ENCODE measurements at places on chromosomes 16 and 17.
A peak's percentile ranks its signal among the peaks of the same experiment; 100 is the strongest.

GRCh38 chr16:50505714-50506542 is 42.3 kb upstream of the NKD1 start:
- no peak for DNase-seq

DNA sequence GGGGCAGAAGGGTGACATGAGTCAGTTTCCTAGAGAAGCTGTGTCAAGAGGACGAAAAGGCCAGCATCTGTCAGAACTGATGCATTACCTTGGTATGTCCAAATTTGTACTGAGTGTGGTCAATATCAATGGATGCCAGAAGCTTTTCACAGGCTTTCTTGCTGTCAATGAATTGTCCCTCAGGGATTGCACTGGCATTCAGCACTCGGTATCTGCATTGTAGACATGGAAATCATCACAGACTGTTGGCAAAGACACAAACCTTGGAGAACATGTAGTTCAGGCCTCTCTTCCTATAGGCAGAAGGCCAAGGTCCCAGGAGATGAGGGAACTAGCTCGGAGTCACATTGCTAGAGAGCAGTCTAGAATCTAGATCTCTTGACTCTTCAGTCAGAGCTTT is 16.6 kb downstream of the MYH3 start:
- no peak for DNase-seq

DNA sequence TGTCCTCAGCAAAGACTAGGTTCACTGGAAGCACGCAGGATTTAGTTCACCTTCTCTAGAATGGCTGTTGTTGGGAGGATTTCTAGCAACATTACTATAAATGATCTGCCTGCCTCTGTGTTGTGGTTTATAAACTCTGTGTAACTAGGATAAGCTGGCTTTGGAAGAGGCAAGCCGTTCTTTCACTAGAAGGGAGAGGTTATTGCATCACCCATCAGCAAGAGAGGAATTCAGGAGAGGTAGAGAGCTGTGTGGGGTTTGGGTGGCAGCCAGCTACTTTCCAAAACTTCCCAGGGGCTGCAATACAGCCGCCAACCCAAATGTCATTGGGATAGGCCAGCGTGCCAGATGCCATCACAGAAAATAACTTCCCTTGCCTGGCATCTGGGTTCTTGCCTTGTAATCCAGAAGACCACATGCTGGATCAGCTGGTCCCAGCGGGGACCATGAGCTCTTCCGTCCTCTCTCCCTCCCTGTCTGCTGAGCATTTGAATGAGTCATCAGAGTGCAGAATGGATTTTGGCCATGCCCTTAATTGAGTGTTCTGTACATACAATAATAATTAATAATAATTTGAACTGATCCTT is 95.7 kb upstream of the RBFOX1 start:
- DNase-seq: no peak

- DNase-seq: no peak
These were observed 19.0 kb downstream of the C16orf96 start for GRCh38 chr16:4574919-4575705.

GRCh38 chr17:43689814-43690213 is 28.1 kb upstream of the MEOX1 start:
- no peak for DNase-seq

DNA sequence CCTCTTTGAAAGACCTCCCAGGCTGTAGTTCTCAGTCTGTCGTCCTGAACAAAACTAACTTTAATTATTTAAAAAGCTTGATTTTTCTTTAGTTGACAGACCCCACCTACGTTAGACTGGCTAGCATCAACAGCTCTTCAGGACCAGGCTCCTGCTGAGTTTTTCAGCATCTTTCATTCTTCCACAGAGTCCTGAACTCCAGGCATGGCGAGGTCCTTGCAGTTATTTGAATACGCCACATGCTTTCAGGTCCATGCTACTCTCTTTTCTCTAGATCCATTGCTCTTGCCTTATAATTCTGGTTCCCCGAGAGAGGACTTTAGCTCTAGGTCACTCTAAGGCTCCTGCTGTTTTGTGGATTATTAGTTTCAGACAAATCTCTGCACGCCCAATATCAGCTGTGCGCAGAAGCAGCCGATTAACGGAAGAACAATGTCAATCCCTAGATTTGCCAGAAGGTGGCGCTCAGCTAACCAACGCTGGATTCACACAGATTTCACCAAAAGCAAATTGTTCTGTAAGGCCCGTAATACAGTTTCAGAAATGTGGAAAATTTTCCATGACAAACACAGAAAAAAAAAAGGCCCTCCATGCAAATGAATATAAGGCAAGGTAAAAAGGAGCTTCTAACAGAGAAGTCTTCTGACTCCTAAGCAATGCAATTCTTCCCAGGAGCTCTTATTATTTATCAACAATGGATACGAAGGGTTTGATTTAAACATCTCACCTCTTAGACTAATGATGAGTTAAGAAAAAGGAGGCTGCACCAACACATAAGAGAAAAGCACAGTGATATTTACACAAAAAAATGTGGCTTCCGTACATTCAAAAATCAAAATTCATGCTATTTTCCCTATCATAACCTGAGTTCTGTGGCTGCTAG is 33.5 kb upstream of the BCO1 start:
- no peak for DNase-seq

DNA sequence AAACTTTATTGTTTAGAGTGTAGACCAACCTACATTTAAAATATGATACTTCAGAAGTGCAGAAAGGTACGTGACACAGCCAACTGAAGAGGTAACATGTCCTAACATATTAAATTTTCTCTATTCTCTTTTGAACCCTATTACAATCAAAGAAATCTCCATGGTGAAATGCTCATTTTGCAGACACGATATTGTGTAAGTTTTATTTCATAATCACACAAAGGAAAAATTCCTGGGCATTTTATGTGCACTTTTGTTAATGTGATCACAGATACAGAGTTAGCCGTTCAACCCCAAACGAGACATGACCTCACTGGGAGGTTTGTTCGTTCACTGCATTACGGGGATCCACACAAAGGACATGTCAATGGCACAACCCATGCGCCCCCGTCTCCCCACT is 21.8 kb downstream of the KCNJ16 start:
- DNase-seq: no peak

GRCh38 chr17:19376811-19377210 is 1.5 kb upstream of the MAPK7 start:
- DNase-seq: no peak

GRCh38 chr17:18262111-18262510 is 1.6 kb downstream of the MIEF2 start:
- no peak for DNase-seq

DNA sequence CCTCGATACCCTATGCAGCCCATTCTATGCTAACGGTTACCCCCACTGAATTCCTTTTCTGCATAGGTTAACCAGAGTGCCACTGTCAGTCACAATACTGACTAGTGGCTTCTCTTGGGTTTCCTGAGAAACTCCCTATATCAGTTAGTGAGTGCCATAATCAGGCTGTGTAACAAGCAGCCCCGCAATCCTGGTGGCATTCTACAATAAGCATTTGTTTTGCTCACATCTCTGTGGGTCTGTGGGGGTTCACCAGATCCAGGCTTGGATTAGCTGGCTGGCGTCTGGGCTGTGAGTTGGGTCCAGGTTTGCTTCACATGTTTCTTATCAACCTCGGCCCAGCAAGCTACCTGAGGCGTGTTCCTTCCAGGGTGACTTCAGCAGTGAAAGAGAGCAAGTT is 42.4 kb downstream of the TMEM235 start:
- DNase-seq: no peak

GRCh38 chr17:7789131-7789530 is 44.9 kb upstream of the KDM6B start:
- no peak for DNase-seq

- DNase-seq: no peak
These were observed 1.6 kb downstream of the MPO start for GRCh38 chr17:58279016-58279711.

DNA sequence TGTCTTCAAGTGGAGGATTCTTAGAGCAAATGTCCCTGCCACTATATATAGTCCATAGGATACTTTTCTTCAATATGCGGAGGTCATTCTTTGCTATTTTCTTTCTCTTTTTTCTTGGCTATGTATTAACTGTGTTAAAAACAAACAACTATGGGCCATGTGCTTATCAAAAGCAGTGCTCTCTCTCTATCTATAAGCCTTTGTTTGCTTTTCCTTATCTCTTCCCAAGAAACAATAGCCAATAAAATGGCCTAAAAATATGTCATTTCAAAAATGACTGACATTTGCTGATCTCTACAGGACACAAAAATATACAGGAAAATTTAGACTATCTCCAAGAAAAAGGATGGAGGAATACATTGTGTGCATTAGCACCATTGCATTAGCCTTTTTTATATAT is 212.1 kb downstream of the MAF start:
- no peak for DNase-seq

DNA sequence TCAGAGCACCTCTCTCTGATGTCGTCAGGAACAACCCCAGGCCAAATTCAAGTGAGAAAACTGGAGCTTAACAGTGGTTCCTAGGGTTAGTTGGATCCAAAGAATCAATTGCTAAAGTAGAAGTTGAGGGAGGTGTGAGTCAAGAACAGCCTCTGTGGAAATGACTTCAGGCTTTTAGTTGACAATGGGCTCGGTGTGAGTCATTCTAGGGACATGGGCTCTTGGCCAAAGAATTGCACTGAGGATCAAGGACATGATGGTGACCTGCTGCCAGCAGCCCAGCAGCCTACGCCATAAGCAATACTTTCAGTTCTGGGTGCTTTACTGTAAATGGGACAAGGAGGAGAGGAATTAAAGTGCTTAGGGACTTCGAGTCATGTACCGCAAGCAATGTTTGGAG is 32.1 kb upstream of the SMURF2 start:
- no peak for DNase-seq

DNA sequence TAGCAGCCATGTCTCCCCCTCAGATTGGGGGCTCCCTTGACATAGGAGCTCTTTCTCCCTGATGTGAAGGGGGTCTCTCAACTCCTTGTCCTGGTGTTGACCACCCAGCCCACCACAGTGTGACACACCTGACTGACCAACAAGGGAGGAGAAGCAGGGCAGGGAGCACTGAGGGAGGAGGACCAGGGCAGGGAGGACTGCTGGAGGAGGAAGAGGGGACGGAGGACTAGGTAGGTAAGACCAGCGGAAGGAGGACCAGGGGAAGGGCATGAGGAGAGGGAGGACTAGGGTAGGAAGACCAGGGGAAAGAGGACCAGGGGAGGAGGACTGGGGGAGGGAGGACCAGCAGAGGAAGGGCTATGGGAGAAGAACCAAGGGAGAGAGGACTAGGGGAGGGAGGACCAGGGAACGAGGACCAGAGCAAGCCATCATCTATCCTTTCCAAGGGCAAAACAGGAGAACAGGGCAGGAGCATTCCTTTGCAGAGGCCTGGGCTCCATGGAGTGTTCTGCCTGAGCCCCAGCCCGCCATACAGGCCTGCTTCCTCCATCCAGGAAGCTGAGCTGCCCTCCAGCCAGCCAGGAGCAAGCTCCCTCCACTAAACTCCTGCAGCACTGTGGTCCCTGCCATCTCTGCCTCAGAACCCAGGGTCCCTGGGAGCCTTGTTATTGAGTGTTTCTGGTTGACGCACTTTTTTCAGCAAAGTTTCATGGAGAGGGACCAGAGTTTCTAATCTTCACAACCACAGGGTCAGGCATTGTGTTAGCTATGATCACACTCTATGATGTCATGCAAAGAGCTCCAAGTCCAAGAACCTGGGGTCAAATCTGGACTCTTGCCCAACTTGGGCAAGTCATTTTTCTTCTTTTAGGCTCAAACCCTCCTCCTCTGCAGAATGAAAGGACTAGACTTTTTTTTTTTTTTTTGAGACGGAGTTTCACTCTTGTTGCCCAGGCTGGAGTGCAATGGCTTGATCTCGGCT is 15.4 kb upstream of the KRT17 start:
- no peak for DNase-seq

- DNase-seq: no peak
These were observed 5.5 kb upstream of the KRT10 start for GRCh38 chr17:40827746-40828453.

DNA sequence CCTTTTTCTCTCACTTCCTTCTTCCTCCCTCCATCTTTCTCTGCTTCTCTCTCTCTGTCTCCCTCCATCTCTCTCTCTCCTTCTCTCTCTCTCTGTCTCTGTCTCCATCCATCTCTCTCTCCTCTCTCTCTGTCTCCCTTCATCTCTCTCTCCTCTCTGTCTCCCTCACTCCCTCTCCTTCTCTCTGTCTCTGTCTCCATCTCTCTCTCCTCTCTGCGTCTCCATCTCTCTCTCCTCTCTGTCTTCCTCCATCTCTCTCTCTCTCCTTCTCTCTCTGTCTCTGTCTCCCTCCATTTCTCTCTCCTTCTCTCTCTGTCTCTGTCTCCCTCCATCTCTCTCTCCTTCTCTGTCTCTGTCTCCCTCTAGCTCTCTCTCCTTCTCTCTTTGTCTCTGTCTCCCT is 194.1 kb downstream of the GSG1L start:
- no peak for DNase-seq

DNA sequence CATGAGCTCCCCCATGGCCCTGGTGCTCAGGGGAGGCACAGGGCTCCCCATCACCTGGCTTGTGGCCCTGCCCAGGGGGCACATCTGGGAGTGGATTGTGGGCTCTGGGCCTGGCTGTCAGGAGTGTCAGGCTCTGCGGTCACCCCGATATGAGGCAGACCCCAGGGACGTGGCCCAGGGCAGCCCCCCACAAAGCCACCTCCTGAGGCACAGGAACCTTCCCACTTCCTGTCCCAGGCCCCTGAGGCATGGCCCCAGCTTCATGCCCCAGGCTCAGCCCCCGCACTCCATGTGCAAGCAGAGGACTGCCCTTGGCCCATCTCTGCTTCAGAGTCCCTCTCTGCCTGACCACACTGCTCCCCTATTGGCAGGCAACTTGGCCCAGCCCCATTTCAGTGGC is 160.3 kb downstream of the PCTP start:
- DNase-seq: no peak

DNA sequence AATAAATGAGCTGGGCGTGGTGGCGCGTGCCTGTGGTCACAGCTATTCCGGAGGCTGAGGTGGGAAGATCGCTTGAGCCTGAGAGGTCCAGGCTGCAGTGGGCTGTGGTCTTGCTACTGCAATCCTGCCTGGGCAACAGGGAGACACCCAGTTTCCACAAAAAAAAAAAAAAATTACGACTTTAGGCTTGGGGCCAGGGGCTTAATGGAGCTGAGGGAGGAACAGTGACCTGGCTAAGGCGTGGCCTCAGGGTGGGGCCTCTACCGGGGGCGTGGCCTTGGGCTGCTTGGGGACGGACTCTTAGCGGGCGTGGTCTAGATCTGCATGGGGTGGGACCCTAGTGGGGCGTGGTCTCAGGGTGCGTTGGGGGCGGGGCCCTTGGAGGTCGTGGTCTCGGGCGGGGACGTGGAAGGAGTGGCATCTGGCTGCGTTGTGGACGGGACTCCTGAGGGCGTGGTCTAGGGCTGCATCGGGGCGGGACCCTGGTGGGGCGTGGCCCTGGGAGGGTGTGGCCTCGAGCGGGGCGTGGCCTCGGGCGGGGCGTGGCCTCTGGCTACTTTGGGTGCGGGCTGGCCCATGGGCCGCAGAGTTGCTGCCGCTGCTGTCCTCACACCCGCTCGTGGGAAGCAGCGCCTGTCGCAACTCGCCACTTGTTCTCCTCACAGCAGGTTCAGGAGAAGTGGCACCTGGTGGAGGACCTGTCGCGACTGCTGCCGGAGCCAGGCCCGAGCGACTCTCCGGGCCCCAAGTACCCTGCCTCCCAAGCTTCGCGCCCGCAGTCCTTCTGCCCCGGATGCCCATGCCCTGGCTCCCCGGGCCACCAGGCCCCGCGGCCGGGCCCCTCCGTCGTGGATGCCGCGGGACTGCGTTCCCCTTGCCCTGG is 5.8 kb upstream of the C17orf99 start:
- DNase-seq: peak; percentile 74

- DNase-seq: no peak
These were observed 390 bp upstream of the BBS2 start for GRCh38 chr16:56520251-56520577.
